ENCODE measurements at places on chromosomes 16 and 17.

DNA sequence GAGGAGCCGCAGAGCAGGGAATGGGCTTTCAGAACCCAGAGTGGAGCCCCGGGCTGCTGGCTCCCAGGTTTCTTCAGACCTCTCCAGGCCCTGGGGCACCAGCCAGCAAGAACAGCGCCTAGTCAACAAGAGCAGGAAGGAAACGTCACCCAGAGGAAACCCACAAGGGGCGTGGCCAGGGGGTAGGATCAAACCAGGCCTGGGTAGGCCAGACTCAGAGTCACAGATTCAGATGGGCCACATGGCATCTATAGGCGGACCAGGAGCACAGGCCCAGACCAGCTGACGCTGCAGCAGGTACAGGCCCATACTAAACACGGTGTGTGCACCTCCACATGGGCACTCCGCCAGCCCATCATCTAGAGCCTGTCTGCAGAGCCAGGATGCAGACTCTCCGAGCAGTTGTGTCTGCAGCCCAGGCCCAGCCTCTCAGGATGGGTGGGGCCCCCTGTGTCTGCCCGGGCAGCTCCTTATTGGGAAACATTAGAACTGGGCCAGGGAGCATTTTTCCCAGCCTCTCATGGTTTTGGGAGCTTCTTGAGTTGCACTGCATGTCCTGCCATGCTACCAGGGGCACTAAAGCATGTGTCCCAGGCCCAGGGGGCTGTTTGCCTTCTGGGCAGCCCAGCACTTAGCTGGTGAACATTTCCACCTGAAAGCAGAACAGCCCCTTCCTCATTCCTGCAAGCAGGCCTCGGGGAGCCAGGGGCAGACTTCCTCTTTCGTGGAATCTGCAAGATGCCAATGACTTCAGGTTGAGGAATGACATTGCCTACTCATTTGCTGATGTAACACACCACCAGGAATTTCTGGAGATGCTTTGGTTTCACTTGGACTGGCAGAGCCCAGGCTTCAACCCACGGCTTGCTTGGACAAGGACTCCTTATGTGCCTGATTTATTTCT is at the start of gene NLRP1:
TSS of gene NLRP1 (minus strand) at position 127 of the 904 bp plus-strand sequence. CDS start 552 bp downstream, outside the sequence.
- DNase-seq: peak; percentile 91

DNA sequence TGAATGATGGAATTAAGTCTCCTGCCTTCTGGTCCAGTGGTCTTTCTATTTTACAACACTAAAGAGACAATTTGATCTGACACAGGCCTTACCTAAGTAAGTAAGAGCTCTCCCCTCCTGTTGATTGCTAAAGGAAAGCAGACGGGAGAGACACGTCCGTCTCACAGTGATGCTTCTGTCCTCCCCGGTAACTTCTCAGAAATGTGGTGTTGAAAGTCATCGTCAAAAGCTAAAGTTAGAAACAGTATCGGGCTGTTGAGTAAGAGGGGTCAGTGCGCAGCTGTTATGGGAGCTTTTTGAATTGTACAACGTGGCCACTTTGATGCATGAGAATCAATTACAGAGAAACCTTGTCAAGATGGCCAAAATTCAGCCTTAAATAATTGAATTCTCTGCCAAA is 1.9 kb upstream of the RBFOX1 start:
- DNase-seq: no peak

GRCh38 chr16:87706278-87707000 is 59.3 kb downstream of the KLHDC4 start:
- DNase-seq: no peak

GRCh38 chr17:55527540-55528118 is 16.4 kb upstream of the SMIM36 start:
- DNase-seq: peak; percentile 57

DNA sequence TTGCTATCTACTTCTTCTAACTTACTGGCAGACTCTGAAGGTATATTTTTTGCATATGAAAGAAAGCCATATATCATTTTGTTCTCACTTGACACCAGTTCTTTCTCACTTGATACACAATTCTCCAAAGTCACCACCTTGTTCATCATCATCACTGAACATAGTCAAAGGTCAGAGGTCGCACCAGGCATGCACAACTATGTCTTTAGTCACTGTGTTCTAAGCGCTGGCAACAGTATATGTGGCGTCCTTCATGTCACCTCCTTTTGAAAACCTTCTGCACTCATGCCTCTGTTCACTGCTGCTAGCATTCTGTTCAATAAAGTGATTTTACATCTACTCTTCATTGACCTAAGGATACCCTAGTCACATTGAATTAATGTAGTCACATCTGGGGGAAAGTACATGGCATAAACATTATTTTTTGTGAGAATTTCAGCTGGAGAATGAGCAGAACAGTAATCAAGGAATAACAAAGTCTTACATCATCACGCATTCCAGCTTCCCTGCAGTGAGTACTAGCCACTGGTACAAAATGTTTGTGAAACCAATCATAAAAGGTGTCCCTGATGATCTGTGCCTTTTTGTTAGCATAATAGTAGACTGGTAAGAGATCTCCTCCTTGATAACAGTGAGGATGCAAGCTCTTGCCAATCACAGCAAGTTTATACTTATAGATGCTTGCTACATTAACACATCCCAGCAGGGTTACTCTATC is 20.5 kb upstream of the TBX4 start:
- peak; percentile 56 for DNase-seq

- DNase-seq: peak; percentile 70
These were observed 15.0 kb downstream of the ZNF213 start for GRCh38 chr16:3149630-3150345.

GRCh38 chr17:49111934-49112333 is 20.6 kb upstream of the B4GALNT2 start:
- DNase-seq: no peak

DNA sequence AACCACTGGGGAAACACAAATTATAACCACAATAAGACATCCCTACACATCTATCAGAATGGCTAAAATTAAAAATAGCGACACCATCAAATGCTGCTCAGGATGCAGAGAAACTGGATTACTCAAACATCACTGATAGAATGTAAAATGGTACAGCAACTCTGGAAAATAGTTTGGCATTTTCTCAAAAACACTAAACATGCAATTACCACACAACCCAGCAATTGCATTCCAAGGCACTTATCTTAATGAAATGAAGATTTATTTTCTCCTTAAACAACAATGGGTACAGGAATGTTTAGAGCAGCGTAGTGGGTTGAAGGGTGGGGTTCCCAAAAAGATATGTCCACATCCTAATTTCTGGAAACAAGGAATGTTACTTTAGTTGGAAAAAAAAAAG is 309.0 kb upstream of the PMFBP1 start:
- DNase-seq: peak; percentile 90

DNA sequence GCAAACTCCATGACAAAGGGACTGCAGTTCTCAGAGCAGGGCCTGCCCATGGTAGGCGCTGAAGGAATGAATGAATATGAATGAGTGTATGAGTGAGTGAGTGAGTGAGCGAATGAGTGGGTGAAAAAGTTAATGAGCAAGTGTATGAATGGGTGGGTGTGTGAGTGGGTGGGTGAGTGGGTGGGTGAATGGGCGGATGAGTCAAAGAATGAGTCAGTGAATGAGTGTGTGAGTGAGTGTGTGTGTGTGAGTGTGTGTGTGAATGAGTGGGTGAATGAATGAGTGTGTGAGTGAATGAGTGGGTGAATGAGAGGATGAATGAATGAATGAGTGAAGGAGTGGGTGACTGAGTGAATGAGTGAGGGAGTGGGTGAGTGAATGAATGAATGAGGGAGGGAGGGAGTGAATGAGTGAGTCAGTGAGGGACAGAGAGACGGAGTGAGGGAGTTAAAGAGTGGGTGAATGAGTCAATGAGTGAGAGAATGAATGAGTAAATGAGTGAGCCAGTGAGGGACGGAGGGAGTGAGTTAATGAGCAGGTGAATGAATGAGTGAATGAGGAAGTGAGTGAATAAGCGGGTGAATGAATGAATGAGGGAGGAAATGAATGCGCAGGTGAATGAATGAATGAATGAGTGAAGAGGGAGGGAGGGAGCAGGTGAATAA is 11.1 kb upstream of the CHMP6 start:
- DNase-seq: peak; percentile 17

GRCh38 chr16:30581457-30581856 is 4.0 kb downstream of the ZNF785 start:
- no peak for DNase-seq

- DNase-seq: no peak
These were observed 301.4 kb downstream of the CA10 start for GRCh38 chr17:51857052-51857597.

- peak; percentile 44 for DNase-seq
These were observed 447.3 kb downstream of the HS3ST3B1 start for GRCh38 chr17:14748036-14748710.

- DNase-seq: no peak
These were observed 289.2 kb upstream of the SALL1 start for GRCh38 chr16:51440131-51440889.

- DNase-seq: no peak
These were observed 10.7 kb upstream of the ZFPM1 start for GRCh38 chr16:88442383-88442726.

DNA sequence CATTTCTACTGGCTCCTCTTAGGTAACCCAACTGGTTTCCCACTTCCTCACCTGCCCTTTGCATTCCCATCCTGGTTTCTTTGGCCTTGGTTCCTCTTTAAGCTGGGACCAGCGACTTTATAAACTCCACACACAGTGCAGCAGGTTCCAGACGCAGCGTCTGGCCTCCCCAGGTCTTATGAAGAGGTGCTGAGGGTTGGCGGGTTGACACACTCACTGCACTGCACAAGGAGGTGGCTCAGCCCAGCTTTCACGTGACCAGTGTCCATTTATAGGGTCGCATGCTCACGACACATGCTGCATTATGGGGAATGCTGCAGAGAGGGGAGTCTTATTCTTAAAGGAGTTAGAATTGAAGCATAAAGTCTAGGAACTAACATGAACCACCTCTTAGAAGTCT is 70.8 kb downstream of the ZFHX3 start:
- DNase-seq: no peak

GRCh38 chr16:16028311-16028999 is 79.0 kb downstream of the ABCC1 start:
- no peak for DNase-seq

GRCh38 chr16:85762970-85763369 is 12.1 kb upstream of the C16orf74 start:
- DNase-seq: no peak

- DNase-seq: no peak
These were observed 3.2 kb downstream of the KIFC3 start for GRCh38 chr16:57798953-57799599.

GRCh38 chr16:73206151-73206707 is 158.3 kb upstream of the ZFHX3 start:
- no peak for DNase-seq

DNA sequence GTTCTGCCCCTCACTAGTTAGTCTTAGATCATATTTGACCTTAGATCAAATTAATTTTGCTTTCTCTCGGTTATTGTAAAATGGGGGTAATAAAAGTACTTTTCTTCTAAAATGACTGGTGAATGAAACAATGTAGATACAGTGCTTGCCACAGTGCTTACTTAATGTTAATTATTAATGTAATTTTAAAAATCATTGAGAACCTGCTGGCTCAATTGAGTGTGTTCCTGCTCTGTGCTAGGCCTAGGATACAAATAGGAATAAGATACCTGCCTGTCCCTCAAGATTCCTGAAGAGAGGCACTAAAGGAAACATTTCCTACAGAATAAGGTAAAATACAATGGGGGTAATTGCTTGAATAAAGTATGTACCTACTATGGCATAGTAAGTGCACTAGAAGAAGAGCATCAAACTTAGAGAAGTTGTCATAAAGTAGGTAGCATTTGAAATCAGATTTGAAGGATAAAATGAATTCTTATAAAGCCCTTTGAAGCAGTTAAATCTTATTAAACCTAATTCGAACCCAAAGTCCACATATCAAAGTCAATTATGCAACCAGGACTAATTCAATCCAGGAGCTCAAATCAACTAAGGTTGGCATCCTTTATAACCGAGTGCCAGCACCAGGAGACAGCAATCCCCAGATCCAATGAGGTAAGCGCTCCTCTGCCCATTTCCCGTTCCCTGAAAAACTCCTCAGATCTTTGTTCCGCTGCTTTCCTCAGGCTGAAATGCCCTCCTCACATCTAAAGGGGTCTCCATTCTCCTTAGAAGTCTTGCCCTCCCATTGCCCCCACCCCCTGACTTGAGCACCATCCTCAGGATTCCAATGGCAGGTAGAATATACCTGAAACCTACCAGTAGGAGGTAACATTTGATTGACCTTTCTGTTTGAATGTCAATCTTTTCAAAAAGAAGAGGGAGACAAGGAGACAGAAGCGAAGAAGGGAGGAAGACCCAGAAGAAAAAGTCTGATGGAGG is 2.4 kb upstream of the MED13 start:
- no peak for DNase-seq

DNA sequence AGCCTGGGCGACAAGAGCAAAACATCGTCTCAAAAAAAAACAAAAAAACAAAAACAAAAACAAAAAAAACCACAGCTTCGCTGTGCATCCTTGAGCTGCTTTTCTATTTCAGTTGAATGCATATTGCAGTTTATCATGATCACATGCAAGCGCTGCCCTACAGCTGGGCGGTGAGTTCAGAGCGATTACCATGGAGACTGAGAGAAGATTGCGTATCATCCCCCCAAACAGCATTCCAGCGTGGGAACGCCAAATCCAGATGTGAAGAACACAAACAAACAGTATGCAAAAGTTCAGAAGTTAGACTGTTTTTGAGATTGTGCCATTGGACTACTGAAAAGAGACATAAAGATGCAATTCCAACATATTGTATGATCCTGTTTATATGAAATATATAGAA is 15.1 kb upstream of the SLC52A1 start:
- DNase-seq: peak; percentile 18

DNA sequence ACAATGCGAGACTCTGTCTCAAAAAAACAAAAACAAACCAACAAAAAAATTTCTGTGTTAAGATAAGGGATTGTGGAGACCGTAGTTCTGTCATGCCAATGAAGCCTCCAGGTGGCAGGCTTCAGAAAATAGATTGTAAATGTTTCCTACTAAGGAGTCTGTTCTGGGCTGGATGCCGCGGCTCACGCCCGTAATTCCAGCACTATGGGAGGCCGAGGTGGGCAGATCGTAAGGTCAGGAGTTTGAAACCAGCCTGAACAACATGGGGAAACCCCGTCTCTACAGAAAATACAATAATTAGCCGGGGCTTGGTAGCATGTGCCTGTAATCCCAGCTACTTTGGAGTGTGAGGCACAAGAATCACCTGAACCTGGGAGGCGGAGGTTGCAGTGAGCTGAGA is 4.4 kb upstream of the SNX29 start:
- DNase-seq: no peak

GRCh38 chr16:56930486-56931270 is 1.3 kb upstream of the HERPUD1 start:
- no peak for DNase-seq

GRCh38 chr16:72884573-72884972 is 163.4 kb downstream of the ZFHX3 start:
- no peak for DNase-seq

GRCh38 chr16:68367030-68367429 is 56.2 kb downstream of the PRMT7 start:
- peak; percentile 19 for DNase-seq

DNA sequence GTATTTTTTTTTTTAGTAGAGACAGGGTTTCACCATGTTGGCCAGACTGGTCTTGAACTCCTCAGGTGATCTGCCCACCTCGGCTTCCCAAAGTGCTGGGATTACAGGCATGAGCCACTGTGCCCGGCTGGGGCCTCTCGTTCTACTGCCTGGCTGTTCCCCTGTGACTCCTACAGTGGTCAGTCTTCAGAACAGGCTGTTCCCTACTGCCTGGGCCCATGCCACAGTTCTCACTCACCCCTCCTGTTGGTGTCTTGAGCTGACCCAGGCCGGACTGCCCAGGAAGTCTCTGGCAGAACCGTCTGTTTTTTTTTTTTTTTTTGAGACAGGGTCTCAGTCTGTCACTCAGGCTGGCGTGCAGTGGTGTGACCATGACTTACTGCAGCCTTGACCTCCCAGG is 3.3 kb downstream of the CDK3 start:
- no peak for DNase-seq
